ENCODE measurements at places on chromosomes 7 and 10.

DNA sequence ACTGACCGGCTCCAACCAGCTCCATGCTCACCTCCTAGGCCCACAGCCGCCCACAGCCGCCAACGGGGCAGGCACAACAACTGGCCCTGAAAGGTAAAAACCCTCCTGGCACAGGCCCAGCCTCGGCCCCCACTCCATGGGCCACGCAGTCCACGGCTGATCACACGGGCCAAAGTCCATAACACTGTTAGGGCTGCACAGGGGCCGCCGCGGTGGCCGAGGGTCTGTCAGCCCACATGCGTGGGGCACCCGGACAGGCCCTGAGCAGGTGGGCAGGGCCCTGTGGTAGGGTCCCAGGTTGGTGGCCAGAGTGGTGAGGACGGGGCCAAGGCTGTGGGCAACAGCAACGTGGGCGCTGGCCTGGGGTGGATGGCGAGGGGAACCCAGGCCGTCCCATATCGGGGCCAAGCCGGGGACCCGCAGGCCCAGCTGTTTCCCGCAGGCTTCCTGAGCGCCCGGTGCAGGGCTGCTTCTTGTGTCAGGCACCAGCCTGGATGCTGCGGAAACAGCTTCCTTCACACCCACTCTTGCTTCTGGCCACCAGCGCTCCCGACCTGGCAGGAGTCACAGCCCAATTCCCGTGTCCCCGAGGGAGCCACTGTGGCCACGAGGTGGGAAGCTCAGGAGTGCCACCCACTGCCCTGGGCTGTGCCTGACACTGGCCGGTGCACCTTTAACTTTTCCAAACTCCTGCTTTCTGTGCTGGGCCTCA, 29.2 kb downstream of the CYP2W1 start:
- no peak for DNase-seq

- no peak for DNase-seq
Observed at GRCh38 chr10:117226813-117227451, 14.0 kb upstream of the SLC18A2 start.

- no peak for DNase-seq
Observed at GRCh38 chr7:2331707-2332106, 17.5 kb upstream of the SNX8 start.

DNA sequence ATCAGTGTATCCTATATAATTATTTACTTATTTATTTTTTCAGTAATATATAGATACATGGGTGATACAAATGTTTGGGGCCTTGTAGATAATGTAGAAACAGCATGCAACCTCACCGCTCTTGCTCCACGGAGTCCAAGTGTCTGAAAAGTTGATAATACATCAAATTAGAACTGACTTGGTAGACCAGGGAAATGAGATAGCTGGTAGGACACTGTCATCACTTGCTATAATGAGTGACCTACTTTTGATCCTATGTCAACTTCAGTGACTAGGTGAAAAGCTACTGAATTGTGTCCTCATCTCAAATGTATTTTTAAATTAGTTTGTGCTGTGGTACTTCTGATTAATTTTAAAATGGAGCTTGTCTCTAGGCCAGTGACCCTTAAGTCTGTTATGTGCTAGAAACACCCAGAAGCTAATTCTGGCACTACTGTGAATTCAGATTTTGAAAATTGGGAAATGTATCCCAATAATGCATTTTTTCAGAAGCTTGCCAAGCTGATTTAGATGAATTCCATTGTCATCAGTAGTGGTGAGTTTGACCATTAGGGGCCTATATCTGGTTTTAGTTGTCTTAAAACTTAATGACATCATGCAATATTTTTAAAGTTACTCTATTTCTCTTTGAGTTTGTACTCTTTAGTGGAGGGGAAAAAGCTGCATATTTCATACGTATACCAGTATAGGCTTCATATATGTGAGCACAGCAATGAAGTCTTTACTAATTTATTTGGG, 17.4 kb downstream of the CDK1 start:
- no peak for DNase-seq

- DNase-seq: no peak
Observed at GRCh38 chr10:80506836-80507487, 30.7 kb upstream of the SH2D4B start.

GRCh38 chr7:128021366-128021765, 9.9 kb downstream of the LRRC4 start:
- DNase-seq: no peak

DNA sequence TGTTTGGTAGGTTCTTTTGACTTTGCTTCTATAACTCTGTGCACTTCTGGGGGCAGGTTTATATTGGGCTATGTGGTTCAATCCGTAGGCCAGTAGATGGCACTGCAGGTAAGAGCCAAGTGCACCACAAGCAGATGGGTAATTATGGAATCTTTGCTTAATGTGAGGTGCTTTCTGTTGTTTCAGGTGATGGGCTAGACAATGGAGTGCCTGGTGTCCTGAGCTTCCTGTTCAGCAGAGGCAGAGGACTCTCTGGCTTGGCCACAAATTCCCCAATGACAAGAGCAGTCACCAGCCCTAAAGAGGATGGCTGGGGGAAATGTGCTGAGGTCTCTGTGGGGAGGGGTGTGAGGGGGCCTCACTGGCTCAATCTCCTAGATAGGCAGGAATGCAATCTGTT, 455.0 kb downstream of the CCSER2 start:
- DNase-seq: no peak

DNA sequence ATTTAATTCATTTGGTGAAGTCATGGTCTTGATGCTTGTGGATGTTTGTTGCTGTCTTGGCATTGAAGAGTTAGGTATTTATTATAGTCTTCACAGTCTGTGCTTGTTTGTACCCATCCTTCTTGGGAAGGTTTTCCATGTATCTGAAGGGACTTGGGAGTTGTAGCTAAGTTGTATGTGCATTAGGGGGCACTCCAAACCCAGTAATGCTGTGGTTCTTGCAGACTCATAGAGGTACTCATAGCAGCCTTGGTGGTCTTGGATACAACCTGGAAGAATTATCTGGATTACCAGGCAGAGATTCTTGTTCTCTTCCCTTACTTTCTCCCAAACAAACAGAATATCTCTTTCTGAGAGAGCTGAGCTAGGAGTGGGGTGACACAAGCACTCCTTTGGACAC, 93.2 kb downstream of the ADCYAP1R1 start:
- no peak for DNase-seq

GRCh38 chr7:6012355-6013104, 3.5 kb downstream of the AIMP2 start:
- DNase-seq: no peak

DNA sequence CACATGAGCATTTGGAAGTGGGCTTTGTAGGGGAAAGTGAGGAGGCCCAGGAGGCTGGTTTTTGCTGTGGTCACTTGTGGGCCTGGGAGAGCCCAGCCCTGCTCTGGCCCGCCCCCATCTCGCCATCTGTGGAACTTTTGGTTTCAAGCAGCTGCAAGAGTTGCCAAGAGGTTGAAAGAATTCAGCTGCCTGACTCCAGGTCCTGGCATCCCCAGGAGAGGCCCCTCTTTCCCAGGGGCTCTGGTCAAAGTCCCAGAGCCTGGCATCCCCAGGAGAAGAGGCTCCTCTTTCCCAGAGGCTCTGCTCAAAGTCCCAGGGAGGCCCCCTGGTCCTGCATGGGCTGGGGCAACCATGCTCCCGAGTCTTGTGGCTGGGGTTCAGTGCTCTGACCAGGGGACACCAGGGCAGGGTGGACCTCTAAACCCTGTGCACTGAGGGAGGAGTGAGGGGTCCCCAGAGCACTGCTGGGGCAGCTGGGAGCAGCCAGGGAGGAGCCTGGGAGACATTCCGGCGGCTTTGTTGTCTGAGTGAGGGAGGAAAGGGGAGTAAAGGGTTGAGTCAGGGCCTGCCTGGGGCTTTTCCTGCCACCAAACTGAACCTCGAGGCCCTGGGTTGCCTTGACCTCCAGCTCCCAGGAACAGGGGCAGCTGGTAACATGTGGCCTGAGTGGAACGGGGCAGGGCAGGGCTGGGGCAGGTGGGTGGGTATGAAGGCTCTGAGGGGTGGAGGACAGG, 27.7 kb upstream of the CSGALNACT2 start:
- no peak for DNase-seq

GRCh38 chr7:23196306-23196705, 14.5 kb downstream of the NUP42 start:
- DNase-seq: no peak

- DNase-seq: no peak
Observed at GRCh38 chr7:151800861-151801260, 76.1 kb downstream of the PRKAG2 start.

DNA sequence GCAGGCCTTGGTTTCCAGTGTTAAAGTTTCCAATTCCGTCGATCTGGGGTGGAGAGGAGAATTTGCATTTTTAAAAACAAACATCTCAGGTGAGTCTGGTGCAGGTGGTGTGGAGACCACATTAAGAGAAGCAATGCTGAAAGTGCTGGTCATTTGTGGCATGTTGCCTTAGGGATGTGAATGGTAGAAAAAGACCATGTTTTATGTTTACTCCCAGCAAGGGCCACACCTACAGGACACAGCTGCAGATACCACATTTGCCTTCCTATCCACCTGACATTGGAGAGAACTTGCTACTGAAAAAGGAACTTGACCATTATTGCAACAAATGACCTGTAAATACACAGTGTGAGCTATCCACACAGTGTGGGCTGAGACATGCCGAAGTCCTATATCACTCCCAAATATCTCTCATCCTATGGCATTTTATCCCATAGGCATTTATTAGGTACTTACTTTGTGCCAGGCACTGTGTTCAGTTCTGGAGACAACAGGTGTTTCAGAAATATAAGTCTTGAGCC, 183.1 kb downstream of the NRP1 start:
- no peak for DNase-seq

DNA sequence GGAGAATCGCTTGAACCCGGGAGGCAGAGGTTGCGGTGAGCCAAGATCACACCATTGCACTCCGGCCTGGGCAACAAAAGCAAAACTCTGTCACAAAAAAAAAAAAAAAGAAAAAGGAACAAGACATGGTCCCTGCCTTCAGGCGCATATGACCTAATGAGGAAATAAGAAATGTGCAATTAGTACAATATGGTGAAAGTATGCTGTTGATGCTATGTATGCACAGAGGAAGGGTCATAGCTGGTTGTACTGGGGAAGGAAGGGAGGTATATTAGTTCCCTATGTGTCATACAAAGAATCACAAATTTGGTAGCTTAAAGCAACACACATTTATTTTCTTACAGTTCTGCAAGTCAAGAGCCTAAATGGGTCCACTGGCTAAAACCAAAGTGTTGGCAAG, 97.8 kb upstream of the MPP7 start:
- no peak for DNase-seq

DNA sequence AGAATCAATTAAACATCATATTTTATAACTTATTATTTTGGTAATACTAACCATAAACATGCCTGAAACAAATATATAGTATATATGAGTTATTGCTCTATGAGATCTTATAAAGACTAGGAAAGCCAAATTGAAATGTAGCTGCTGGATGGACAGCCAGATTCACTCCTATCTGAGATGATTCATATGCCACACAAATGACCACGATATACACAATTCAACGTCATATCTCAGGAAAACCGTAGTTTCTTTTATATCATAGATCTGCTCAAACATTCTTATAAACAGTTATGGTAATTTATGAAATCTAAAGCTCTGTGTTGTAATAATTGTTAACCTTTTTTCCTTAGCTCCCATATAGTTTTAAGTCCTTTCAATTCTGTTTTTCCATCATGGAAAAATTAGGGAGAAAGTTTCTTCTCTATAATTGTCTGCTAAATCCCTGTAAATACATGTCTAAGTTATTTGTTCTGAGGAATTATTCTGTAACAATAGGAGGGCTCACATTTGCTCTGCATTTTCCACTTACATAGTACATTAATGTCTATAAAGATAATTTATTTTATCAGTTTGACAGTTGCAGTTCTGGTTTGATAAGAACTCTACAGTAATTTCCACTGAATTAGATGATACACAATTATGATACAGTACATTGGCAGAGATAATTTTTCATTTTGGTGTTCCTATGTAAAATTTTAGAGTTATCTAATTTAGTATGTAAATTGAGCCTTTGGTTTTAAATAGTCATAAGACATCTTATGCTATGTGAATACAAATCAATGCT, 42.7 kb downstream of the GNAT3 start:
- no peak for DNase-seq

GRCh38 chr10:75497997-75498883, 66.8 kb downstream of the LRMDA start:
- DNase-seq: no peak

DNA sequence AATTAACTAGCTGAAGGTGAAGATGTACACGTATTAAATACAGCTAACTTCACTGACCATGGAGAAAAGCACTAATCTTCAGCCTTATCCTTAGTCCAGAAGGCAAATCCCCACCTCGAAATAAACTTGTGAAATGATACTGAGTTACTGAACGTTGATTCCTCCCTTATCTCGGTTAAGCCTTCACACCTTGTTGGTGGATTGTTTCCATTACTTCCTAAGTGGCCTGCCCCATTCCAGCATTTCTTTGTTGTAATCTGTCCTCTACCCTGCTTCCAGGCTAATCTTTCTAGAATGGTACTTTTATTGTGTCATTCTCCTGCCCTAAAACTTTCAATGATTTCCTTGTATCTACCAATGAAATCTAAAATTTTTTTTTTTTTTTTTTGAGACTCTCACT, 68.6 kb downstream of the BUB3 start:
- DNase-seq: no peak

DNA sequence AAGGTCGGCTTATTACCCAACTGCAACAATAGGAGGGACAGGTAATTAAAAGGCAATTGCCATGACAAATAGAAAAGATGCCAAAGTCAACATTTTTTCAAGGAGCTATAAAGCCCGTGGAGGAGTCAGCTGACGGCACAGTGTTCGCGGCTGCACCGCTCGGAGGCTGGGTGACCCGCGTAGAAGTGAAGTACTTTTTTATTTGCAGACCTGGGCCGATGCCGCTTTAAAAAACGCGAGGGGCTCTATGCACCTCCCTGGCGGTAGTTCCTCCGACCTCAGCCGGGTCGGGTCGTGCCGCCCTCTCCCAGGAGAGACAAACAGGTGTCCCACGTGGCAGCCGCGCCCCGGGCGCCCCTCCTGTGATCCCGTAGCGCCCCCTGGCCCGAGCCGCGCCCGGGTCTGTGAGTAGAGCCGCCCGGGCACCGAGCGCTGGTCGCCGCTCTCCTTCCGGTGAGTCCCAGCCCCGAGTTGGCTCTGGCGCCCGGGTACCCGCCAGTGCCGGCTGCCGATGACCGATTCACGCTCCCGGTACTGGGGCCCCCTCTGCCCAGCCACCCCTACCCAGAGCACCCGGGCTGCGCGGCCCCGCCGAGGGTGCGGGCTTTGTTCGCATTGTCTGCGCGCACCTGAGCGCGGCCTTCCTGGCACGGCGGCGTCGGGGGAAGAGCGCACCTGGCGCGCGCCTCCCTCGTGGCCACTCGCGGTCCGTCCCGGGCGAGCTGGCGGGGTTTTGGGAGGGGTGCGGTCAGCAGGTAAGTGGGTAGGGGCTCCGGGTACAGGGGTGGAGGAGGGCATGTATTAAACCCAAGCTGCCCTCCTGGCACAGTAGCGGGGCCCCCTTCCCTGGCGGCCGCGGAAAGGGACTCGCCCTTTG, at the start of gene VWA2:
TSS of gene VWA2 (plus strand) at position 138 of the 877 bp plus-strand sequence. CDS start 9,460 bp downstream, outside the sequence.
- no peak for DNase-seq
